ENCODE measurements at places on chromosomes 4 and X. TPM values are rescaled to one million over a fixed set of nuclear protein-coding genes. Genes with fewer than 3 reads are reported as not detected.

DNA sequence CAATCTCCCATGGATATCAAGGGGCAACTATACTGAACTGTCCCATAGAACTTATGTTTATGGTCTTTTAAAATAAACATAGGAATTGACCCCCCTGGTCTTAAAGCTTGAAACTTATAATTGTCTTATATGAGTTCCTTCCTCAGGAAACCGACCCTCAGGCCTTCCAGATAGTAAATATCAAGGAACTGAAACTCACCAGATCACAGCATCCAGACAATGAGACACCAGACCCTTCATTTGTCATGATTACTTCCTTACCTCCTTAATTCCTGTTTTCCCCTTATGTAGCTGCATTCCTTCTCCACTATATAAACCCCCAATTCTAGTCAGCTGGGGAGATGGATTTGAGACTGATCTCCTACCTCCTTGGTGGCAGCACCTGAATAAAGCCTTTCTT, 94.8 kb upstream of the GRPR start:
- no peak for DNase-seq

DNA sequence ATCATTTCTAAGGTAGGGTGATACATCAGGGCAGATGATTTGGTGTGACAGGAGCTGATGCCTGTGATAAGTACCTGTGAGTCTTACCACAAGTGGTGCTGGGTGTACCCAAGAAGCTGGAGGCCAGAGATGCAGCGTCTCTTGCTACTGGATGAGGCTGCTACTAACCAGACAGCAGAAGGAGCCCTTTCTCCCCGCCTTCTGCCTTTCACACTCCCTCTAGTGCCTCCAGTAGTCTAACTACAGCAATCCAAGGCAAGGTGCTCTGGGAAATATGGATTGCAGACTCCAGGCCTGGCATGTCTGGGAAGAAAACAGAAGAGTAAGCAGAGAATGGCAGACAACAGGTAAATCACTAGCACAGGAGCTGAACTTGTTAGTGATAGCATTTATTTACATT, 470.8 kb downstream of the NKX6-1 start:
- no peak for DNase-seq

DNA sequence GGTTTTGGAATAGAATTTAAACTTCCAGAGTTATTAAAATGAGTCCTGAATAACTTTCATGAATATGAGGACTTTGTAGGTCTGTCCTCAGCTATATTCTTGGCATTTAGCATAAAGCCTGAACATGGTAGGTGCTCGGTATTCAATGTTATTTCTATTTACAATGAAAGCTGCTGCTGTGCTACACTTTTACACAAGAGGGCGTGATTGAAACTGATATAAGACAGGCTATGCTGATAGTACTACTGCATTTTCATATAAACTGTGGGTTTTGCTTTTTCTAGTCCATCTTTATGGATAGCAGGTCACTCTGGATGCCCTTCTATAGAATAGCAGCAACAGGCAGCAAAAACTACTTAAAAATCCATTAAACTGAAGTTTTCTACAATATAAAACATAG, 12.3 kb upstream of the GNPDA2 start:
- no peak for DNase-seq

DNA sequence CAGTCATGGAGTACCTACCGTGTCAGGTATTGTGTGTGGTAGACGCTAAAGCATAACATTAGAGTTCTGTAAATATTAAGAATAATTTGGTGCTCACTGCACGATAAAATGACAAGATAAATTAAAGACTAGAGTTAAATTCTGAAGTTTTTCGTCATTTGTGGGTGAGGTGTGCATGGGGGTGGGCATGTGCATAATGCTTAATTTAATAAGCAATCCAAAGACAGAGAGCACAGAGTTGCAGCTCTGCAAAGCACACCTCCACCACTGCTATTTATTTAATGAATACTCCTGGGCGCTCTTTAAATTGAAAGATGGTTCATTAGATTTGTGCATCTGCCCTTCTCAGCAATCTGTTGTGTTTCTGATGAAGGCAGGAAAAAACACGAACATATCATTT, 62.6 kb downstream of the GATB start:
- no peak for DNase-seq

DNA sequence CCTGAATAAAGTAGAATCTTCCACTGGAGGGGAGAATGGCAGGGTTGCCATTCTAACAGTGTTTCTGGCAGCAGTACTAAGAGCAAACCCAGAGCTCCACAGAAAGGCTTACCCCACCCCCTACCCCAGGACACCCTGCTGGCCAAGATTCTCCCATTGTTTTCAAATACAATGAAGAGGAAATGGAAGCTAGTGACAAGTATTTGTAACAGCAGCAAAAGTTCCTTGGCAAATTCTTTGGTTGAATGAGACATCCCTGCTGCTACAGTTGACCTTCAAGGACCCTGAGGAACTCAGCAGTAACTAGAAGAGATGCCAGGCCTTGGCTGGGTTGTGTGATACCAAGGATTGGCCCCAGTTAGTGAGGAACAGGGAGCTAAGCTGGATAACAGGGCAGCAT, 124.2 kb upstream of the DGKK start:
- DNase-seq = no peak

DNA sequence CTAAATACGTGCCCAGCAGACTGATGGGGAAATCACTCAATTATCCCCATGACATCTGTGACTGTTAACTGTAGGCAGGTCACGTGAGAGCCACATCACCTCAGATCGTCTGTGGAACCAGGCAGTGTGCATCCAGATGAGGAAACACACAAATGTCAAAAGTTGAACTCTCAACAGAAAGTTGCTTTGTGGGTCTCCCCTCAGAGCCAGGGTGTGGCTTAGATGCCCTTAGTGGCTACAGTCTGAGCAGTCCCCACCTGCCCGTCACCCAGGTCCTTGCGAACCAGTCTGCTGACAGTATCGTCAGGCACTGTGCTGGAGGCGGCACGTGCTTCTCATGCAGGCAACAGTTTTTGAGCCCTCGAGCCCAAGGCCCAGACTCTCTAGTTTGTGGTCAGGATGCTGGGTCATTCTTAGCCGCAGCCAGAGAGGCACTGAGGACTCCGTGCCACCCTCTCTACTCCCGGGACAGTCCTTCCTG, 10.8 kb downstream of the TMEM187 start:
- DNase-seq = no peak

DNA sequence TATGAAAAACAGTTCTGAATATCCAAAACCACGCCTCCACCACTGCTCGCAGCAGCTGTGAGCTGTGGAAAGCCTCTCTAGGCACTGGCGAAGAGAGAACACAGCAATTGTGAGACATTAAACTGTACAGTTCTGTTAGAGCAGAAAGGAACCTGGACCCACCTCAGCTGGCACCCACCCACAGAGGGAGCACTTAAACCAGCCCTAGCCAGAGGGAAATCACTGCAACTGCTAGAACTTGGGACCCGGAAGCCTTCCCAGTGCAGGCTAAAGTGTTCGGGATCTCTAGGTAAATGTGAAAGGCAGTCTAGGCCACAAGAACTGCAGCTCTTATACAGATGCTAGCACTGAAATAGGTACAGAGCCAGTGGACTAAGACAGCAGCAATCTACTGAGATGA, 308.8 kb downstream of the PRR32 start:
- DNase-seq = no peak

DNA sequence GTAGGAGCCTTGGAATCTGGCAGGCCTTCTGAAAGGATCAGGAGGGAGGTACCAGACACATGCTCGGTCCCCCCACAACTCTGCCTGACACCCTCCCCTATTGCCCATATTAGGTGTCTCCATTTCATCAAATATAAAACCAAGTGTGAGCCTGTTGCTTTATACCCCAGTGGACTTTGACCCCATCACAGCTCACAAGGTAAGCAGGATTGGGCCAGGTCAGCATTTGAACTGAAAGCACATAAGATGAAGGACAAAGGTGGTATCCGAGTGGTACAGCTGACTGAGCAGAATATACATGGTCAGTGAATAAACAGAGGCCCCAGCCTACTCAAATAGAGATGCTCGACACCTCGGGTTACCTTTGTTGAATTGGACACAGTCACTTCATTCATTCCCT, 20.0 kb downstream of the SLC25A43 start:
- no peak for DNase-seq

- DNase-seq = no peak
These were observed 55.2 kb downstream of the TRMT44 start for GRCh38 chr4:8495803-8496202.

- DNase-seq = no peak
These were observed 25.4 kb downstream of the RBPJ start for GRCh38 chr4:26346203-26346620.

- DNase-seq = no peak
These were observed 6.2 kb upstream of the MOB1B start for GRCh38 chr4:70895811-70896491.

DNA sequence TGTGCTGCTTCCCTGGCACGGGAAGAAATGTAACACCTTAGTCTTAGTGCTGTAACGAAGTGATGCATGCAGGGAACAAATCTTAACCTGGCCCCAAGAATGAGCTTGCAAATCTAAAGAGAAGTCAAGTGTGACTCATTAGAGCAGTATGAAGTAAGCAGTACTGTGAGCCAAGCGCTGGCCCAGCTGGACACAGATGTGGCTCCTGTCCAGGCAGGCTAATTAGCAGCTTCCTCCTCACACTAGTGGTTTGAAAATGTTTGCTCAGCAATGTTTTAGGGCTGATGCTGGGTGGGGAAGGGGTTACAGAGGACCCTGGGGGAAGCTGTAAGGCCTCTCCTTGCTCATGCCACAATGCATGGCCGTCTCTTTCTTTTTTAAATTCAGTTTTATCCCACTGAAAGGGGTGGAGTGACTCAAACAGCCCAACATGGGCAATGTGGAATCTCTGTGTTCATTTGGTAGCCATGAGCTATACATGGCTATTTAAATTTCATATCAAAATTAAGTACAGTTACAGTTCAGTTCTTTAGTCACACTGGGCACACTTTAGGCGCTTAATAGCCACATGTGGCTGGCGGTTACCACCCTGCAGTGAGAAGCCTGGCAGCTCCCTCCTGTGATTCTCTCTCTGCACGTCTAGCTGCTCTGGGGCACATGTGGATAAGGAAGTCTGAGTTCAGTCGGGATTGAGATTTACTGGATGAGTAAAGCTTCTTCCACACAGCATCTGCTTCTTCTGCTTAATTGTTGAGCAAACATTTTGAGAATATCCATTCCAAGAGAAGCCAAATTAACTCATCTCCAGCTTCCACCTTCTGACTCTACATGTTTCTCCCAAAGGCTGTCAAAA, 48.8 kb downstream of the MAP7D2 start:
- DNase-seq = peak; percentile 81

DNA sequence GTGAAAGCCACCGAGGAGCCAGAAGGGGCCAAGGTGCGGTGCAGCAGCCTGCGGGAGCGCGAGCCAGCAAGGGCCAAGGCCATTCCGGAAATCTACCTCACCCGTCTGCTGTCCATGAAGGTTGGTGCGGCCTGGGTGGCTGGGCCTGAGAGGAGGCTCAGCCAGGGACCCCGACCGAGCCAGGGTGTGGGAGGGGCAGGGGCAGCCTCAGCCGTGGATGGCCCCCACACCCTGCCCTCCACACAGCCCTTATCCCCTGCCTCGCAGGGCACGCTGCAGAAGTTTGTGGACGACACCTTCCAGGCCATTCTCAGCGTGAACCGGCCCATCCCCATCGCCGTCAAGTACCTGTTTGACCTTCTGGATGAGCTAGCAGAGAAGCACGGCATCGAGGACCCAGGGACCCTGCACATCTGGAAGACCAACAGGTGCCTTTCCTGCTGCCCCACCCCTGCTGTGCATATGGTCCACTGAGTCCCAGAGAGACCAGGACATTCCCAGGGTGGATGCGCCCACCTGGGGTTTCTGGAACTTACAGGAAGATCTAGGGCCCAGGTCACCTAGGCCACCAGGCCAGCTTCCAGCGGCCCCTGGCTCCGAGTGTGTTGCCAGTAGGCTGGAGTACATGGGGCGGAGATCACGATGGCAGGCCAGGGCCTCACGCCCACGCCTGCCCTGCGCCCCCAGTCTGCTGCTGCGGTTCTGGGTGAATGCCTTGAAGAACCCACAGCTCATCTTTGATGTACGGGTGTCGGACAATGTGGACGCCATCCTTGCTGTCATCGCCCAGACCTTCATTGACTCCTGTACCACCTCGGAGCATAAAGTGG, 3.4 kb upstream of the SRPK3 start:
- no peak for DNase-seq

GRCh38 chr4:145098675-145099037, 545 bp downstream of the ABCE1 start:
- peak; percentile 24 for DNase-seq

DNA sequence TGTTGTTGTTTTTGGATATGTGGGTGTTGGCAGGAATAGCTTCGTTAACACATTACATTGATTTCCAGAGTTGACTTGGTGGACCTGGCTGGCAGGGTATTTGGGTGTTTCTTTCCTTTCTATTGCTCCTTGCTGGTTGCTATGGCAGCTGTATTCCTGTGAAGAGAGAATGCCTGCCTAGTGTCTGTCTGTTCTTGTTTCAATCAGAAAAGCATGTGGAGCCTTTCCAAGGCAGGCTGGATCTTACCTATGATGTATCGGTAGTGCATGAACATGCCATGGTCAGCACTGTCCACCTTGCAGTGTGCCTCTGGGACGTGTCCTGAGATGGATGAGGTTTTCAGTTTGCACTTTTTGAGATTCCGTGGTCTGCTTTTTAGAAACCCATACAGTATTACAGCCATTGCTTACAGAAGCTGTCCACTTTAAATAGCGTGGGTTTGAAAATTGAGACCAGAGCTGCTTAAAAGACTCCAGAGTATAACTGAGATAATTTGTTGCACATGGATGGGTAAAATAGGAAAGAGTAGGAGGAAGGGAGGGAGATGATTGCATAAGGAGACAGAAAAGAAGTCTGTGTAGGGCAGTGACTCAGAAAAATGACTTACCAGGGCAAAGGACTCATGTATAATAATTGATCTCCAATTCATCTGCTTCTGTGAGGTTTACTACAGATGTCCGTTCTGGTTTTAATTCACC, 20.0 kb upstream of the AADAT start:
- no peak for DNase-seq

DNA sequence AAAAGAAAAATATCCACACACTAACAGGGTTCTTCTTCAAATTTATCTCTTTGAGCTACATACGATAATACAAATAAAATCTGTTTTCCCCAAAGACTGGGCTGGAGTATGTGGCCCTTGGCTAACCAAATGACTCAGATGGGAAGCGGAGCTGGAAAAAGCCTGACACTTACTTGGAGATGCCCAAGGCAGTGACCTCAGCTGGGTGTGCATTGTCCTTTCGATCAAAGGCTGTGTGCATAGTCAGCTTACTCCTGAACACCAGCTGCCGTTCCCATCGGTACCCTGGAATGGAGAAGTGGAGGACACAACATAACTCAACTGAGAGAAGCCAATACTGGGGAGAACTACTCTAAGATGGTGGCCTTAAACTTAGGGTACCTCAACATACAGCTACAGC, 95.1 kb downstream of the CDS1 start:
- no peak for DNase-seq

The EXOC1L gene
- total RNA-seq = not detected

The FAM9A gene
- total RNA-seq = not detected

The RIPPLY1 gene
- total RNA-seq = not detected

The SMIM10L2A gene
- total RNA-seq = 2.0 TPM

The TENM3 gene
- 4.6 TPM for total RNA-seq

The RASSF6 gene
- 11.7 TPM for total RNA-seq

The LDB2 gene
- 68.8 TPM for total RNA-seq

The NIPAL1 gene
- total RNA-seq = 9.4 TPM
